HCT116 (cell line): ENCODE measurements at places on chromosomes 16 and 17. TPM values are rescaled to one million over a fixed set of nuclear protein-coding genes. Genes with fewer than 3 reads are reported as not detected.

- peak overlapping the region; percentile 59 for H3K27ac ChIP-seq
- H3K4me3 ChIP-seq, result no peak overlapping the region
- no peaks in the 10 kb centered on the region for H3K36me3 ChIP-seq
These were observed 70.4 kb upstream of the SMURF2 start for GRCh38 chr17:64732336-64733006.

- no peaks in the 10 kb centered on the region for H3K36me3 ChIP-seq
- H3K27ac ChIP-seq, result no peak overlapping the region
- H3K27me3 ChIP-seq, result peaks cover 7% of the 10 kb centered on the region; the same call in 1 of the 2 replicates
- DNase-seq, result no peak
- no peak overlapping the region for H3K4me3 ChIP-seq
- no peaks in the 10 kb centered on the region for H3K4me1 ChIP-seq
These were observed 23.6 kb downstream of the DYNLRB2 start for GRCh38 chr16:80564394-80564793.

DNA sequence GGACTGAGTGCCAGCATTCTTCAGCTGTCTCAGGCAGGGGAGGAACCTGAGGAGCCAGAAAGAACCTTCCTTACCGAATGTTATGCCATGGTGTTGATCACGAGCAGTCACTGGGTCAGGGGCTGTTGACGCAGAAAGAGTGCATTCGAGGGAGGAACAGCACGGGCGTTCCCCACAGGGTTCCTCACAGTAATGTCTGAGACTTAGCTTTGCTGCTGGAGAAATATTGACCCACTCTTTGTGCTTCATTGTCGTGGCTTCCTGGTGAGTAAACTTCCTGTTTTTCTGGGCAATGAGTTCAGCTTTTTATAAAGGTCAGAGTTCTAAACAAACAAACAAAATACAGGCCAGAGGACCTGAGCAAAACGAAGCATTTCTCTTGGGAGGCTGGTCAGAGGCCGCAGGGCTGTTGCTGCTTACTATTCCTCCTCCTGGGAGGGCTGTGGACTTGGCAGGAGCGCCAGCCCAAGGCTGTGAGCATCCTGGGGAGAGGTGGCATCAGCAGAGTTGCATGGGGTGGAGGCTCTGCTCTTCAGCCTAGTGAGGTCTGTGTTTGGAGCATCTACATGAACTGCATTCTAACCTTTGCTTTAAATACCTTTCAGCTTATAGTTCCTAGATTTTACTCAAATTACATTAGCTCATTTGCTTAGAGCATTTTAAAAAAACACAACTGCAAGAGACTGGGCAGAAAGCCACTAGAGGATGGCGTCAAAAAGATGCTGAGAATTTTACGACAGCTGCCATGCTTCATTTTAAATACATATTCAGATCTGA, 143.1 kb upstream of the CACNG5 start:
- peaks cover 23% of the 10 kb centered on the region for H3K4me1 ChIP-seq
- H3K27ac ChIP-seq, result peak overlapping the region; percentile 43
- H3K4me3 ChIP-seq, result no peak overlapping the region
- H3K36me3 ChIP-seq, result no peaks in the 10 kb centered on the region
- H3K27me3 ChIP-seq, result no peaks in the 10 kb centered on the region

DNA sequence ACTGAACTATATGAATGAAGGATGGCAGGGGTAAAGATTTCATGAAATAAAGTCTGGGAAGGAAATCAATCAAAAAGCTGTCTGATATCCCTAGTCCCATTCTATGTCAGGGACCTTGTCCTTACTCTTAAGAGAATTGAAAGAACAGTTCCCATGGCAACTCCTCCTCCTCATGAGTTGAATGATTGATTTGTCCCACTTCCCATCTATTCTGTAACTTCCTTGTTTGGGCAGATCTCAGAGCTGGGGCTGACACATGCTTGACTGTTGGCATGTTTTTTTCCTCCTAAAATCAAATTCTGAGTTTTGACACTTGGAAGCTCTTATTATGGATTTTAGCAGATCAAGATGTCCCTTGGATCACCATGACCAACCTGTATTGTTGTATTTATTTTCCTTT, 1138.6 kb upstream of the CDH8 start:
- H3K36me3 ChIP-seq, result no peaks in the 10 kb centered on the region
- DNase-seq, result no peak
- H3K27ac ChIP-seq, result no peak overlapping the region

DNA sequence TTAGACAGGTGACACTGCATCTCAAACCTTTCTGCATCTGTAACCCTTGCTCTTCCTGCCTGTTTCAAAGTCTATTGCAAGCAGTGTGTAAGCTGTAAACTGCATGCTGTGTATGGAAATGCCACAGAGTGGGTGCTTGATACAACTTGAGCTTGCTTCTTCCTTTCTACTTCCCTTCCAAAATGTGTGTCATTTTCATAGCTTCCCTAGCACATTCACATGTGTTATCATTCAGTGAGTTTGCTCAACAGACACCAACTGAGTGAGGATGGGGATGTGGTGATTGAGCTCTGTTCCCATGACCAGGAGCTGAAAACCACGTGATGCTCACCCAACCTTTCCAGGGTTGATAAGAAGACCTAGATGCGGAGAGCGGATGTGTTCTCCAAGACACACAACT, 111.1 kb downstream of the VAT1L start:
- no peaks in the 10 kb centered on the region for H3K36me3 ChIP-seq
- H3K27me3 ChIP-seq, result peaks cover 31% of the 10 kb centered on the region; the same call in 1 of the 2 replicates
- H3K4me1 ChIP-seq, result no peaks in the 10 kb centered on the region

DNA sequence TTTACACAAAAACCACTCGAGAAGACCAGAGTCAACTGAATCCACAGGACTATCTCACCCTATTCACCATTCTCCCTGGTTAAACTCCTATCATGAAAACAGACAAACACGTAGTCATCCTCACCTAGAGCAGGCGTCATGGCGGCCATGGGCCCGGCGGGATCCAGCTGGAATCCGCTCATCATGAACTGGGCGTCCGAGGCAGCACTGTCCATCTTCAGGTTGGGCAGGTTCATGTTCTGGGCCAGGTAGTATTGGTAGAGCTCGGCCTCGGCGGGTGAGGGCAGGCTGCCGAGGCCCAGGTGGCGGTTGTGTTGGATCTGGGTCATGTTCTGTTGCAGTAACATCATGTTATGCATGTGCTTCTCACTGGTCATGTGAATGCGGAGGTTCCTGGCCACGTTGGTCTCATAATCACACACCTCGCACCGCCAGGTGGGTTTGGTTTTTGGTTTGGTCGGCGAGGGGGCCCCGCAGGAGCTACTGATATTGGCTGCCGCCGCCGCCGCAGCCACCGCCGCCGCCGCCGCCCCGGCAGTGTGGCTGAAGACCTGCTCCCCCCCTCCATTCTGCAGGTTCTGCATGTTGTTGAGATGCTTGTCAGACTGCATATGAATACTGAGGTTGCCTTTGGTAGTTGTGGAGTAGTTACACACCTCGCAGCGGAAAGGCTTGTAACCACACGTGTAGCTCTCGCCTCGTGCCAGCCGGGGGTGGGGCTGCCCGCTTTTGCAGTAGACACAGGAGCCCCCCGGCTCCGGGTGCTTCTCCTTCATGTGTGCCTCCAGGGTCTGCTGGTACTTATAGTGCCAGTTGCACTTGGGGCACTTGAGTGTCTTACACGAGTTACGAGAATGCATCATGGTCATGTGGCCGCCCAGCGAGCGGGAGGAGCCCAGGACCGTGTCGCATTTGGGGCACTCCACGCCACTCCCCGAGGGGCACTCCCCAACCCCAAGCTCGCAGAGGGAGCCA, 90.3 kb downstream of the ZFHX3 start:
- H3K4me1 ChIP-seq, result no peaks in the 10 kb centered on the region
- no peak overlapping the region for H3K4me3 ChIP-seq
- no peak overlapping the region for H3K27ac ChIP-seq
- H3K27me3 ChIP-seq, result no peaks in the 10 kb centered on the region
- DNase-seq, result no peak

GRCh38 chr16:4938683-4939030, 1.7 kb upstream of the PPL start:
- H3K4me3 ChIP-seq, result no peak overlapping the region
- H3K27me3 ChIP-seq, result no peaks in the 10 kb centered on the region
- no peak overlapping the region for H3K27ac ChIP-seq
- DNase-seq, result no peak

- no peak overlapping the region for H3K4me3 ChIP-seq
- H3K27me3 ChIP-seq, result no peaks in the 10 kb centered on the region
- no peak for DNase-seq
- peaks cover 8% of the 10 kb centered on the region; the same call in 1 of the 2 replicates for H3K4me1 ChIP-seq
- H3K27ac ChIP-seq, result no peak overlapping the region
These were observed 83.0 kb downstream of the CDC27 start for GRCh38 chr17:47106130-47106529.

GRCh38 chr17:6162216-6162615, 92.0 kb downstream of the WSCD1 start:
- no peaks in the 10 kb centered on the region for H3K4me1 ChIP-seq
- H3K36me3 ChIP-seq, result no peaks in the 10 kb centered on the region
- no peak overlapping the region for H3K4me3 ChIP-seq
- no peak for DNase-seq

GRCh38 chr16:69861292-69862030, 89.7 kb upstream of the CLEC18A start:
- no peaks in the 10 kb centered on the region for H3K36me3 ChIP-seq
- no peak overlapping the region for H3K27ac ChIP-seq
- H3K4me3 ChIP-seq, result no peak overlapping the region
- DNase-seq, result no peak
- no peaks in the 10 kb centered on the region for H3K27me3 ChIP-seq

DNA sequence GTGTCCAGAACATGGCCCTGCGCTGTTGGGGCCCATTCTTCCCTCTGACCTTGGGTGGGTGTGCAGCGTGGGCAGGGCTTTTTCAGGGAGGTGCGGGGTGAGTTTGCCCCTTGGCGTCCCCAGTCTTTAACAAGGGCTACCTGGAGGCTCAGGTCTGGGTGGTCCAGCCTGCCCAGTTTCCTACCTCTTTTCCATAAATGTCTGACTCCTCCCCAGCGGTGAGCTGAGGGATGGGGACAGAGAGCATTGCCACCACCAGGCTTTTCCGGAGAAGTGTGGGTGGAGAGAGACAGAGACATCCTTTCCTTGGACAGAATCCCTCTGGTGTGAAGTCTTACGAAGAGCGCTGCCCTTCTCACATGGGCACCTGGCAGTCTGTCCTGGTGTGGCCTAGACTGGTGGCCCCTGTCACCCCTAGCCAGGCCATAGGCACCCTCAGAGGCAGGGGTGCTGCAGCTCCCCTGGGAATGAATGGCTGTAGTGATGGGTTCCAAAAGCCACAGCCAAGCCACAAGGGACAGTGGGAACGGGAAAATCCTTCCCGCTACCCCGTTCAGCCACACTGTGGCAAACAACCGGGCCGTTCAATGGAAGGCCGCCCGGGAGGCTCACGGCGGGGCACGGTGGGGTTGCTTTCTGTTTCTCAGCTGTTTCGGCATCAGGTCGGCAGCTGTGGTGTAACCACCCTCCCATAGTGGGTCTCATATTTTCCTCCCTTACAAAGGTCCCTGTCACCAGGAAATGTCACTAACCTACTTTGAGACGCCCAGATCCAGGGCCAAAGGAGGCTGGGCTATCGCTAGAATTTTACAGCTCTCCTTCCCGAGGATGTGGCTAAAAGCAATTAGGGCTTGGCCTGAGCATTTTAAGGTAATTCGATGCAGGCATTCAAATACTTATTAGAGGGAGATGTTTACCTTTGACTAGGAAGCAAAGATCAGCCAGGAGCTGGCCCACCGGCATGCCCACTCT, 61.9 kb upstream of the GSE1 start:
- no peaks in the 10 kb centered on the region for H3K27me3 ChIP-seq
- no peak overlapping the region for H3K4me3 ChIP-seq
- peaks cover 30% of the 10 kb centered on the region for H3K4me1 ChIP-seq
- H3K36me3 ChIP-seq, result no peaks in the 10 kb centered on the region
- DNase-seq, result no peak
- no peak overlapping the region for H3K27ac ChIP-seq

DNA sequence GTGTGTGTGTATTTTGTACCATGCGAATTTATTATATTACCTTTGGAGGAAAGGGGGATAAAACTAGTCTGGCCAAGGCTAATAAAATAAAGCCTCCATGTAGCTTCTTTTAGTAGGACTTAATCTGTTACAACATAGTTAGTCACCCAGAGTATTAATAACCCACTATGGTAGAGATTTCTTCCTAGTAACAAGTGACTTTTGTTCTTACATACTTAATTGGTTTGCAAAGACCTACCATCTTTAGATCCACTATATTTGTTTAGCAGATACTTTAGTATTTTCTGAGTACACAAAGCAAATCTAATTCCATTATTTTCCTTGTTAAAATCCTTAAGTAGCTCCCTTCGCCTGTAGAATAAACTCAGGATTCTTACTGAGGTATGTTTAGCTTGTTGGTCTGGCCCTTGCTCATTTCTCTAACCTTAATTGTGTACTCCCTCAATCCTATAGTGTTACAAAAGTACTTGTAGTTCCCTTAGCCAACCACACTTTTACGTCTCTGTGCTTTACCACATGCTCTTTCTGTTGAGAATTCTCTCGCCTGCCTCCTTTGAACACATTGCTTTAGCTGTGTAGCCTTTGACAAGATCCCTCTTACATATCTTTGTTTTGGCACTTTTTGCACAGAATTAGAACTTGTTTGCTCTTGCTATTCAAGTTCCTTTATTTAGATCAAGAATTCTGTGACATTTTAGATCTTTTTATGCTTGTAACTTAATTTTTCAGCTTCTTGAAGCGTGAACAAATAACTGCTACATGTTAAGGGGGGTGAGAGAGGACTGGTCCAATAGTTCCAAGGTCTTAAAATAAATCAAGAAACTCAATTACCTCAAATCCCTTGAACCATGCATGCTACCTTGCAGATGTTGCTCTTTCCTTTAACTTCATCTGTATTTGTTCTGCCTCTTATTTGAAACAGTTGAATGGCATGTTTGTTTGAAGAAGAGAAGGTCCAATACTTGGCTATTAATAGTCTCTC, 23.8 kb downstream of the CLTC start:
- H3K36me3 ChIP-seq, result peaks cover 33% of the 10 kb centered on the region; the same call in 1 of the 2 replicates
- no peak overlapping the region for H3K4me3 ChIP-seq
- DNase-seq, result no peak
- no peak overlapping the region for H3K27ac ChIP-seq
- H3K27me3 ChIP-seq, result no peaks in the 10 kb centered on the region

DNA sequence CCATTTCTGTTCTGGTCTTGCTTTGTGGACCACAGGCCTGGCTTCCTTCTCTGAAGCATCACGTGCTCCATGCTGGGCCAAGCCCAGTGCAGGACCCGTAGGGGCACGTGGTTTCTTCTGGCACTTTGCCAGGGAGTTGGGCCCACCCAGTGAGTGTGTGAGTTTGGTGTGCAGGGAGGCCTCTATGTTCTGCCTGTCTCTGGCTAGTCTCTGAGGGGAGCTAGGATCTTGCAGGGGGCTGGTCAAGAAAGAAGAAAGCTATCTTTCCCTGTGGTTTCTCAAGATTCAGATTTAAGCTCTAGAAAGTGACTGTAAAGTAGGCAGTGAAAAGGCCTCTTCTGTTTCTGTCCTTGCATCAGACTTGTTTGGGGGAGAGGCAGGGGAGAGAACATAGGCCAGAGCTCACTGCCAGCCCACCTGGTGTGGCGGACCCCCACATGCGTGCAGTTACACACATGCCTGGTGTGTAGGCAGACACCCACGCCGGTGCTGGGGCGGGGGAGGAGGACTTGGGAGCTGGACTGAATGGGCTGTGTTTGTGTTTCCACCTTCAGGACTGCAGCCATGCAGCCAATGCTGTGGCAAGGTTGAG, 11.8 kb downstream of the LASP1 start:
- no peak for DNase-seq
- H3K27ac ChIP-seq, result no peak overlapping the region
- no peak overlapping the region for H3K4me3 ChIP-seq
- peaks cover 32% of the 10 kb centered on the region; the same call in 1 of the 2 replicates for H3K36me3 ChIP-seq
- no peaks in the 10 kb centered on the region for H3K27me3 ChIP-seq

Gene NKD1
- 11.4 TPM for total RNA-seq

Gene UNC13D
- total RNA-seq, result 20.2 TPM

Gene KRT32
- total RNA-seq, result 0.42 TPM

Gene RNF222
- total RNA-seq, result not detected

Gene SMIM5
- 0.12 TPM for total RNA-seq

Gene ITGB4
- 568 TPM for total RNA-seq

Gene SLC16A6
- total RNA-seq, result 4.8 TPM
